ENCODE measurements at places on chromosomes 3 and 15.

DNA sequence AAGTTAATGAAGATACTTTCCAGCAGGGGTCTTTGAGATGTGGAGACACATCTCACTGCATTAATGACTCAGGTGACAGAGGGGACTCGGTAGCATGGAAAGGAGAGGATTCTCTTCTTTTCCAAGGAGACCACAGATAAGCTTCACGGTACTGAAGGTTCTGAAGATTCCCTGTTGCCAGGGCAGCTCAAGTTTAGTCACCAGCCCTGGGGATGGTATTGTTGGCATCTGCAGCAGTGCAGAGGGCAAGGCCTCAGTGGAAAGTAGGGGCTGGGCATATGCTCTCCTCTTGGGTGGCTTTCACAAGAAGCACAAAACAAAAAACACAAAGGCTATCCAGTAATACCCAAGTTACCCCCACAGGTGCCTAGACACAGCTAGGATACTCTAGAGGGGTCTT, 38.0 kb upstream of the MRPL3 start:
- no peak for DNase-seq

- peak; percentile 2 for DNase-seq
These were observed 765 bp upstream of the UBE2E2 start for GRCh38 chr3:23202203-23202920.

DNA sequence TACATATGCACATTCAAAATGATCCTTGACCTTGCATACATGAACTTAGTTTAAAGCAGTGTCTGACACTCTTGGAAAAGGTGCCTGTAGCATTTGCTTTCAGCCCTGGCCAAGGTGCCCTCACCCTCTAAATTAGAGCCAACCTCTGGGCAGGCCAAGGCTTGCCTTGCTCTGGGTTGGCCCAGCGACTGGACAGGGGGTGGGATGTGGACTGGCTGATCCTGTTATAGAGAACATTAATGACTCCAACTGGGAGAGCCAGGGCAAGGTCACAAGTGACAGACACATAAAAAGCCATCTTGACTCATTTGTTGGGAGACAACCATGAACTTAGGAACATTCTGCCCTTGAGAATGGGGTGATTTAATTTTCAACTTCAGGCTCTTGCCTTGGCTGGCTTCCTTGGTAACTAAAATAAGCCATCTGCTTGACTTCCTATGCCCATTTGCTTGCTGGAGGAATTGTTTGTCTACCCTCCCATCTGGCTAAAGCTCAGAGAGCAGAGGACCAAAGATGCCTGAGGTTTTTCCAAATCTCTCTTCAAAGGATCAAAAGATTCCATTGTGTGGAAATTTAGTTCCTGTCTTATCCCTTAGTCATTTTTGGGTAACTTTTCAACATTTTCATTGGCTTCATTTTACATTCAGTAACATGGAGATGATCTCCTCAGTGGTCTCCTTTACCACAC, 403.7 kb downstream of the SOX2 start:
- DNase-seq: no peak

GRCh38 chr15:31457631-31458526, 131.2 kb downstream of the KLF13 start:
- no peak for DNase-seq

GRCh38 chr3:153285982-153286381, 124.0 kb downstream of the RAP2B start:
- DNase-seq: no peak

DNA sequence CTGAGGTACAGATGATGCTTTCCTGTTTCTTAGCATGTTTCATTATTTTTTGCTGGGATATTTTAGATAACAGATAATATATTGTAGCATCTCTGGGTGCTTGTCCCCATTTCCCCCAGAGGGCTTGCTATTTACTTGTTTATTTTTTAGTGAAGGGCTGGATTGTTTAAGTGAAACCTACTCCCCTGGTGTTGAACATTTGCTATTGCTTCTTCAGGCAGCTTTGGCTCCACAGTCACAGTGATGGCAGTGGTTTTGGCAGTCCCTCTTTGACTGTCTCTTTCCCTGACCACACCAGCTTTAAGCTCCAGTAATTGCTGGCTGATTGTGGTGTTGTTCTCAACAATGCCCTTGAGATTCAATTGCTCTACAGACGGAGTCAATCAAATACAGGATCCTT, 128.9 kb downstream of the KLF13 start:
- no peak for DNase-seq

GRCh38 chr15:48500595-48500994, 144.9 kb downstream of the FBN1 start:
- no peak for DNase-seq

DNA sequence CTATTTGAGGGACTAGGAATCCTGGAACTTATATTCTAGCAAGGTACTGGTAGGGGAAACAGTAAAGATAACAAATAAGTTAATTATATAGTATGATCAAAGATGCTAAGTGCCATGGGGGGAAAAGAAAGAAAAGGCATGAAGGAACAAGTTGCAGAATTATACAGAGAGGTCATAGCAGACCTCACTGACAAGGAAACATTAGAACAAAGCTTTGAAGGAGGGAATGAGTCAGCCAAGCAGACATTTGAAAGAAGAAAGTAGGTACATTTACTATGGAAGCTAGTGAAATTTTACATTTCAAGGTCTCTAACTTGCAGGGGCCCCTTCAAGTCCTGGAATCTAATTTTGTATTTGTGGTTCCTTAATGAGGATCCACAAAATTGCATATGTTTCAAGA, 57.2 kb upstream of the TIPARP start:
- no peak for DNase-seq

DNA sequence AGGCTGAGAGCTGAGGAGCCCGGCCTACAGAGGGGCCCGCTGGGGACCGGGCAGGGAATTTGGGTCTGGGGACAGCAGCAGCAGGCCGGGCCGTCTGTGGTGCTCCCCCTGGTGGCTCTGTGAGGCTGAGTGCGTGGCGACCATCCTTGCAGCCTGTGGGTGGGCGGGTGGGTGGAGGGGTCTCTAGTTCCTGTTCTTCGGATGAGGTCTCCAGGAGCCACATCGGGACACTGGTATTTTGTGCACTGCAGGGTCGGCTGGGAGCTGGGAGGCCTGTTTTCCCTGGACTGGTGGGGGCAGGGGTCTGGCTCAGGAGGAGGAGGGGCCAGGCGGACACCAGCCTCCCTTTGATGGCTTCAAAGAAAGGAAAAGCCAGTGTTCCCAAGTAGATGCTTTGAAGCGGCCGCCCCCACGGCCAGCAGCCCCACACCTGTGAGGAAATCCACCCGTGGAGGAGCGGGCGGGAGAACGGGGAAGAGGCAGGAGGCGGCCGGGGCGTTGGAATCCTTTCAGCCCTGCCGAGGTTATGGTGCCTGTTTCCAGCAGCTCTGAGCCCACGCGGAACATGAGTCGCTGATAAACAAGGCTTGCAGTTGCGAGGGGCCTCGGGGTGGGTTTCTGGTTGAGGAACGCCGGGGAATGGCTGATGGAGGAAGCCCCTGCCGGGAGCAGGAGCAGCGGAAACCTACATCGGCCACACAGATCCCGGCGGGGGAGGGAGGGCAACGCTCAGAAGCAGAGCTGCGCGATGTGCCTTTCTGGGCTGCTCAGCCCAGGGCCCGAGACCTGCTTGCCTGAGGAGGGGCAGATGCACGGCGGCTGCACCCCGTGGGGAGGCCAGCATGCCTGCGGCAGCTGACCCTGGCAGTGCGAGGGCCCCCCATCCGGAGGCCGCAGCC, 154.3 kb downstream of the NSMCE3 start:
- DNase-seq: no peak

DNA sequence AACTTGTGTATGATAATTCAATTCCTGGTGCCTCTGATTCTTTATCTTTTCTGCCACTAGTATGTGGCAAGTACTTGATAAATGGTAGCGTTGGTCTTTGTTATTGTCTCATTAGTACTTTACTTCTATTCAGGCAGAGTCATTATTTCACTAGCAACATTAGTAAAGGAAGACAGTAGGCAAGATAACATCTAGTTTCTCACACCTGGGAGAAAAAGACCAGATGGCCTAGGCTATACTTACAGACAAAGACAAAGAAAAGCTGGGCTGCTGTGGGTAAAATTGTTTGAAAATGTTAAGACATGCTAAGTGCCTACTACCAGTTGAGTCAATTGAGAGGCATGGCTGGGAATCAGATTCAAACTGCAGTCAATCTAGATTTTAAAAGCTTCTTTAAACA, 198.7 kb upstream of the CMC1 start:
- DNase-seq: no peak

- DNase-seq: no peak
These were observed 5.3 kb downstream of the ZNF620 start for GRCh38 chr3:40511031-40511718.
